ENCODE measurements at places on chromosomes 2 and 18. TPM values are rescaled to one million over a fixed set of nuclear protein-coding genes. Genes with fewer than 3 reads are reported as not detected.

C2orf78 gene
- not detected for total RNA-seq

DNA sequence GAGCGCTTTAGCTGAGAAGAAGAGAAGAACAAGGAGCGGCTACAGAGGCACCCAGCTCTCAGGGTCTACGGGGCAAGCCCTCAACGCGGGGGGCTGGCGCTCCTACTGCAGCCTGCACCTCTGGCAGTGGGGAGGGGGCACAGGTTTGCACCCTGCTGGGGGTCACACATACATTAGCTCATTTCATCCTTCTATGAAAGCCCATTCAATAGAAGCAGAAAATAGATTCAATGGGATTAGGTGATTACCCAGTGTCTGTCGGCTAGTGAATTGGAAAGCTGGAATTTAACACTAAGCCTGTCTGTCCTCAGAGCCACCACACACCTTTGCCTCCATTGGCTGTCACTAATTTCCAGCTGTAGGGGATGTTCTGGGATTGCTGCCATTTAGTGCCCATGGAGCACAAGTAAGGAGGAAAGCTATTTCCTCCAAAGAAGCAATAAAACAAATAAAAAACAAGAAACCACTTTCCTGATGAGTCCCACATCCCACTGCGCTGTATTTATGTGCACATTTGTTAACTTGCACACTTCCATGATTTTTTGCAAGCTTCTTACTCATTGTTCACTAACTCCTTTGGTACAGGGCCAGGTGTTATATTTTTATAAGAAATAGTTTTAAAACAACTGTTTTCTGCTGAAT, 319.6 kb upstream of the REV1 start:
- H3K27ac ChIP-seq = no peak overlapping the region
- no peaks in the 10 kb centered on the region for H3K4me1 ChIP-seq
- DNase-seq = no peak
- no peaks in the 10 kb centered on the region for H3K36me3 ChIP-seq

DNA sequence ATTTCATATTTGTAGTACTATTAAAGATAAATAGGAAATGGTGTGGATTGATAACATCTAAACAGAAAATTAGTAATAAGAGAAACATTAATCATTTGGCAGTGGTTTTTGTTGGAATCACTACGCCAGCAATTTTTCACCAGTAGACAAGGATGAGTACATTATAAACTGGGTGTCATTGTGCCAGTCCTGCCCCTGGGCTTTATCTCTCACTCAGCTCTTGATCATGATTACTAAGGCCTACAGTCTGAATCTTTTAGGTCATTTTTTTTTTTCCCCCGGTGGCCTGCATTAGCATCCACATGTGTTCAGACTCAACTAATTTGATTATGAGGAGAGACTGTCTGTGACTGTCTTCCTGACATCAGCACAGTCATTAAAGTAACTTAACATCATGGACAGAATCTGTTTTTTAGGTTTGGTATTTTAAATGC, 16.2 kb downstream of the GULP1 start:
- DNase-seq = no peak
- H3K27me3 ChIP-seq = no peaks in the 10 kb centered on the region
- no peaks in the 10 kb centered on the region for H3K36me3 ChIP-seq
- no peak overlapping the region for H3K27ac ChIP-seq

GRCh38 chr2:177010861-177011260, 201.7 kb upstream of the HNRNPA3 start:
- no peaks in the 10 kb centered on the region for H3K4me1 ChIP-seq
- DNase-seq = no peak
- H3K4me3 ChIP-seq = no peak overlapping the region
- no peak overlapping the region for H3K27ac ChIP-seq

- no peak for DNase-seq
- H3K36me3 ChIP-seq = no peaks in the 10 kb centered on the region
- H3K4me3 ChIP-seq = no peak overlapping the region
Measured at GRCh38 chr2:23505218-23505983, 120.4 kb downstream of the KLHL29 start.

GRCh38 chr2:45684756-45685155, 33.3 kb downstream of the PRKCE start:
- no peak overlapping the region for H3K4me3 ChIP-seq
- no peaks in the 10 kb centered on the region for H3K27me3 ChIP-seq
- no peak overlapping the region for H3K27ac ChIP-seq
- no peaks in the 10 kb centered on the region for H3K36me3 ChIP-seq

DNA sequence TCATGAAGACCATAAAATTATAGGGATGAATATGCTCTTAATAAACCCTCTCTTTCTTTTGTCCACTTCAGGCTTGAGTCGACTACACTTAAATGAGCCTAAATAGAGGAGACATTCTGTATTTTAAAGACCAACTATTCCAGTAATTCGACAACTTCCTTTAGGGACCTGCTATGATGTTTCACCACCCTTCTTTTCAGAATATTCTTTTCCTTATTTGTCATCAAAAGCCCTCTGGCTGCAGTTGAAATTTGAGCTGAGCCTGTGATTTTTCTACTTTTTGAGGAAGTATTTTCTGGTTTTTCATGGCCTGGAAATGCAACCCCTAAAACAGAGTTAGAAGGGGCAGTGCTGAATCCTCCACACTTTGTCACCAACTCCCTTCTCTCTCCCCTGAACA, 287.0 kb downstream of the EPHA4 start:
- H3K36me3 ChIP-seq = no peaks in the 10 kb centered on the region
- no peaks in the 10 kb centered on the region for H3K27me3 ChIP-seq
- DNase-seq = no peak
- H3K27ac ChIP-seq = no peak overlapping the region

- H3K4me1 ChIP-seq = no peaks in the 10 kb centered on the region
- no peaks in the 10 kb centered on the region for H3K36me3 ChIP-seq
- H3K27me3 ChIP-seq = no peaks in the 10 kb centered on the region
- H3K4me3 ChIP-seq = no peak overlapping the region
Measured at GRCh38 chr18:71707400-71707799, 836.7 kb downstream of the CBLN2 start.

KRTCAP3 gene
- 11.5 TPM for total RNA-seq

DNA sequence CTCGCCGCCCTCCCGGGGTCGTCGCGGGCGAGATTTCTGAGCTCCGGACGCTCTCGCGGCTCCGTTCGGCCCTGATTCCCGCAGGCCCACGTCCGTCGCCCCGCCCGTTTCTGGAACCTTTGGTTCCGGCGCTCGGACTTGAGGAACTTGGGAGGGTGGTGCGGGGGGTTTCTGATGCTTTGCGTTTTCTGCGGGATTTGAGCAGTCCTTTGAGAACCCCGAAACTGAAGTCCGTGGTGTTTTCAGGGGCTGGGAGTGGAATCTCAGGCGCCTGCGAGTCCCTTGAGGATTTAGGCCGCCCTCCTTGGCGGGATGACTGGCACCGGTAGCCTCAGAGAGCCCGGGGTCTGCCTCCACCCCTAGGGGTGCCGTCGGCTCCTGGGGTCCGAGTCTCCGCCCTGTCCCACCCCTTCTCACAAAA, 336 bp downstream of the THNSL2 start:
- H3K4me3 ChIP-seq = peak overlapping the region; percentile 62
- H3K4me1 ChIP-seq = peaks cover 6% of the 10 kb centered on the region
- H3K27ac ChIP-seq = no peak overlapping the region
- H3K27me3 ChIP-seq = no peaks in the 10 kb centered on the region

FOXD4L1 gene
- not detected for total RNA-seq

MERTK gene
- 0.19 TPM for total RNA-seq

- H3K27me3 ChIP-seq = no peaks in the 10 kb centered on the region
- no peak for DNase-seq
- no peaks in the 10 kb centered on the region for H3K36me3 ChIP-seq
- no peak overlapping the region for H3K27ac ChIP-seq
Measured at GRCh38 chr2:223580951-223581350, 21.2 kb downstream of the SCG2 start.

- no peaks in the 10 kb centered on the region for H3K36me3 ChIP-seq
- no peaks in the 10 kb centered on the region for H3K27me3 ChIP-seq
- no peak for DNase-seq
- H3K4me1 ChIP-seq = no peaks in the 10 kb centered on the region
Measured at GRCh38 chr18:5439986-5440696, 103.7 kb downstream of the EPB41L3 start.

LIMS2 gene
- total RNA-seq = 6.1 TPM

MOCOS gene
- not detected for total RNA-seq

DNA sequence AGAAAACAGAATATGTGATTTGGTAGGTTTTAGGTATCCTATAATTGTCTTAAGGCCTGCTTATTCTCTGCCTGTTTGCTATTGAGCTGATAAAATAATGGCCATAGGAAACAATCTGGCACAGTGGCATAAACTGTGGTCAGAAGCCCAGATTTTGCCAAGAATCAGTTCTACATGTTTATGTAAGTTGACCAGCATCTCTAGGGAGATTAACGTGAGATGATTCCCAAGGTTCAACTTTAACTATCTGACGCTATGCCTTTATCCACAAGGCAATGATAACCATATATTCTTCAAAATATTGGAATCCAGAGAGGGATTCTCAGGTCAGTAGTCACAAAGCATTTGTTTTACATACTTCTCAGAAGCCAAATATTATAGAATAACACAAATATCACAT, 25.6 kb downstream of the AP1S3 start:
- H3K4me1 ChIP-seq = no peaks in the 10 kb centered on the region
- no peak overlapping the region for H3K4me3 ChIP-seq
- no peaks in the 10 kb centered on the region for H3K27me3 ChIP-seq
- no peaks in the 10 kb centered on the region for H3K36me3 ChIP-seq
- DNase-seq = no peak

DNA sequence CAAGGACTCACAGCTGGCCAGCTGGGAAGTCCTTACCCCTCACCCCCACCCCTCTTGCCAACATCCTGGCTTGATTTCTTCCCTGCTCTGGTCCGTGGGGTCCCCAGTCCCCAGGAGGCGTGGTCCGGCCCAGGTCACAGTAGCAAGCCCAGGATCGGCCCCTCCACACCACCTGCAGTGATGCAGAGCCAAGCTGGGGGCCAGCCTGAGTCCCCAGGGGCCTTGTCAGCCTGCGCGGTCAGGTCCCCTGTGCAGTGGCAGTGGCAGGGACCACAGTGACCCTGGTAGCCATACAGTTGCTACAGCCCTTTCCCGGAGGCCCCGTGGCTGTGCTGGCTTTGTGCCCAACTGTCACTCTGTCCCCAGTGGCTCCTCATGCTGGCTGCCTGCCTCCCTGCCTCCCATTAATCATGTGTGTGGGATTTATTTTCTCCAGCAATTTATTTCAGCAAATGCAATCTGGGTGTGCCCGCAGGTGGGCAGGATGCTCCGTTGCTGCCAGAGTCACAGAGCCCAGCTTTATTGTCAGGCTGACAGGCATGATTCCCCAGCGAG, 8.8 kb upstream of the PRSS56 start:
- peaks cover 3% of the 10 kb centered on the region for H3K27me3 ChIP-seq
- H3K27ac ChIP-seq = no peak overlapping the region
- DNase-seq = no peak
- no peaks in the 10 kb centered on the region for H3K4me1 ChIP-seq

CTDP1 gene
- total RNA-seq = 69.0 TPM

SPP2 gene
- not detected for total RNA-seq

CYP27C1 gene
- total RNA-seq = not detected

DNA sequence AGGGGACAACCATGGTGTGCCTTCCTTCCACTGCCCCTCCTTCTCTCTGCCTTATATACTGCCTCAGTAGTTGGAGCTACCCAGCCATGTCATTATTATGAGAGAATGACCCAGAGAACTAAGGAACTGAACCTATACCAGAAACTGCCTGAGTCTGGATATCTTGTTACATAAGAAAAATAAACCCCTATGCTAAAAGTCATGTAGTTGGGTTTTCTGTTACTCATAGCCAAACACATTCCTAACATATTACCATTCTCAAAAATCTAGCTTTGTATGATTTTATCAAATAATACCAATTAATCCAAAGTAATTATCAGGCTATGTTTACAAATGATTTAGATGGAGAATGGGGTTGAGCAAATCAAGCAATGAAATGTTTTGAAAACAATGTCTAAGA, 15.0 kb upstream of the KLF7 start:
- no peaks in the 10 kb centered on the region for H3K36me3 ChIP-seq
- no peak overlapping the region for H3K4me3 ChIP-seq
- no peak for DNase-seq
- H3K4me1 ChIP-seq = no peaks in the 10 kb centered on the region

ARHGAP15 gene
- 158 TPM for total RNA-seq

DNA sequence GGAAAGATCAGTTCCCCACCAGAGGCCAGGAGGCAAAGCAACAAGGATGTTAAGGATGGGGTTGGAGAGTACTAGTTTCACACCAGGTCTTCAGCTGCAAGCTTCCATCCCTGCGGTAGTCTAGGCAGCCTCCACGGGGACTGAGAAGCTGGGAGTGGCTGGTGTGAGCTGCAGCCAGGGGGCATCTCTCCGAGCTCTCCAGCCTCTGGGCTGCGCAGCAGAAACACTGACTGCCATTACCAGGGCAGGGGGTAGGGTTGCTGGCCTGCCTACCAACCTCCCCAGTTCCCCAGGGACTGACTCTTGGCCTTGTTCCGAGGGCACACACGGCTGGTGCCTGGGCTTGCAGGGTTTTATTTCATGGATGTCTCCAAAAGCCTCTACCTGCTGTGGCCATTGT, 15.9 kb downstream of the GATA6 start:
- no peak overlapping the region for H3K4me3 ChIP-seq
- no peak for DNase-seq
- no peaks in the 10 kb centered on the region for H3K36me3 ChIP-seq
- H3K27ac ChIP-seq = no peak overlapping the region
- H3K27me3 ChIP-seq = peaks cover 3% of the 10 kb centered on the region

DNA sequence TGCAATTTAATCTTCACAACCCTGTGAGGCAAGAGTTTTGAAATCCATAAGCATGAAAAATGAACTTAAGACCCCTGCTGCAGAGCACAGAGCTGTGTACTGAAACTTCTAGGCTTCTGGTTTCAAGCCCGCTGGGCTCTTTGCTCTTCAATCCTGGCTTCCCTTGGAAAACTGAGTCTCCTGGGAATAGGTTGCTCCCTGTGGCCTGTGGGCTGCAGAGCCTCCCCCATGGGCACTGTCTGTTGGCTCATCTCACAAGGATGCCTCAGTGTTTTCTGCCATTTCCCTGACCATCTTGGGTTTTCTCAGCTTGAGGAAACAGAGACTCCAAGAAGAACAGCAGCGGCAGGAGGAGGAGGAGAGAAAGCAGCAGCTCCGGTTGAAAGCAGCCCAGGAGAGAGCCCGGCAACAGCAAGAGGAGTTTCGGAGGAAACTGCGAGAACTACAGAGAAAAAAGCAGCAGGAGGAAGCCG, 44.5 kb downstream of the SUMO1 start:
- no peaks in the 10 kb centered on the region for H3K36me3 ChIP-seq
- H3K27ac ChIP-seq = no peak overlapping the region
- no peaks in the 10 kb centered on the region for H3K27me3 ChIP-seq
- H3K4me3 ChIP-seq = no peak overlapping the region
- no peaks in the 10 kb centered on the region for H3K4me1 ChIP-seq
- DNase-seq = no peak

- no peaks in the 10 kb centered on the region for H3K36me3 ChIP-seq
- H3K4me1 ChIP-seq = no peaks in the 10 kb centered on the region
- peaks cover 3% of the 10 kb centered on the region for H3K27me3 ChIP-seq
- H3K4me3 ChIP-seq = no peak overlapping the region
- DNase-seq = no peak
Measured at GRCh38 chr18:49632588-49632987, 70.7 kb downstream of the LIPG start.

PKDCC gene
- not detected for total RNA-seq

- no peak for DNase-seq
- no peaks in the 10 kb centered on the region for H3K4me1 ChIP-seq
- H3K36me3 ChIP-seq = no peaks in the 10 kb centered on the region
Measured at GRCh38 chr18:76484749-76485387, 10.2 kb downstream of the ZNF516 start.

GRCh38 chr2:75055820-75056675, 97.6 kb downstream of the POLE4 start:
- no peaks in the 10 kb centered on the region for H3K36me3 ChIP-seq
- H3K27me3 ChIP-seq = no peaks in the 10 kb centered on the region
- DNase-seq = no peak
- no peak overlapping the region for H3K4me3 ChIP-seq
- H3K4me1 ChIP-seq = no peaks in the 10 kb centered on the region

RSAD2 gene
- 4.6 TPM for total RNA-seq

All from CD4-positive, alpha-beta T cell (primary cell).